Left lung (tissue), 14 donors: ENCODE measurements at places on chromosomes 7 and 10. TPM values are rescaled to one million over a fixed set of nuclear protein-coding genes. Genes with fewer than 3 reads are reported as not detected.

GRCh38 chr10:27743012-27743876, 2.4 kb downstream of the MKX start:
- DNase-seq = no peak

- no peak for DNase-seq
Measured at GRCh38 chr7:50607524-50608125, 42.4 kb upstream of the DDC start.

The AS3MT gene
- polyA plus RNA-seq = 15.0 TPM

The GHITM gene
- 124 TPM for polyA plus RNA-seq
